DMS53 (cell line): ENCODE measurements at places on chromosomes 12 and 14.

GRCh38 chr14:50530358-50530757 is 2.0 kb downstream of the MAP4K5 start:
- no peak for DNase-seq

GRCh38 chr12:111494676-111495075 is 89.0 kb downstream of the SH2B3 start:
- no peak for DNase-seq

DNA sequence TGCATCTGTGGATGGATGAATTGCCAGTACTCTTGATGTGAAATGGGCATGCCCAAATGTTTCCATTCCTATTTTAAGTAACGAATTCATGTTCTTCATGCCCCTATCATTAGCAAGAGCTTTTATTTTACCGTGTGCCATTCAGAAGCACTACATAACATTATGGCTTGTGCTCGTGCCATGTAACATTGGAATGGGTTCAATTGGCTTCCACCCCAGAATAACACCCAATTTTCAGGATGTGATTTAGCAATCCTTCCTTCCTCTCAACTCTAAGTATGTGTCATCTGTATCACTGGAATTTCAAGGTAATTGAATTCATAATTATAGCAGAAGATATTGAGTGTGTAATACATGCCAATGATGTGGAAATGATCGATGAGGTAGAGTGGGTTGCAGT is 145.8 kb upstream of the TMPO start:
- DNase-seq, result no peak

- DNase-seq, result peak; percentile 59
These were observed 5.2 kb upstream of the NRDE2 start for GRCh38 chr14:90336985-90337384.

GRCh38 chr14:70648346-70648745 is 6.6 kb downstream of the TTC9 start:
- no peak for DNase-seq

- DNase-seq, result no peak
These were observed 51.9 kb upstream of the REP15 start for GRCh38 chr12:27644158-27644845.

DNA sequence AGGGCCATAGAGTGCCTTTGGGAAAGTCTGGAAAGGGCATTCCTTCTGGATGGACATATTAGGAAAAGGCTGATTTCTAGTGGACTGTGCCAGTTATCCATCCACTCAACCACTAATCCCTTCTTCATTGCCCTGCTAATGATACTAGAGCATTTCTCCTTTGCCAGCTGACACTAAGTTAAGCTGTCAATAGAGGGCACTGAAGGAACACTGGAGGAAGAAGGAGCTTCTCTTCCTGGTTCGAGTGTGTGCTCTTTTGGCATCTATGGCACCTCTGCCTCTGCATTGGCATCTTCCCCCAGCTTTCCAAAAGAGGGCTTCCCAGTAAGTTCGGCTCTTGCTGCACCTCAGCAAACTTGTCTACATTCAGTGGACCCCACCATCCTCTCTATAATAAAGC is 165.4 kb downstream of the DERA start:
- peak; percentile 92 for DNase-seq

- peak; percentile 56 for DNase-seq
These were observed 714 bp upstream of the PSMC6 start for GRCh38 chr14:52706286-52706685.
